ENCODE measurements at places on chromosomes 4 and X.
A peak's percentile ranks its signal among the peaks of the same experiment; 100 is the strongest.

- DNase-seq = no peak
These were observed 395.9 kb upstream of the INTU start for GRCh38 chr4:127236889-127237288.

- DNase-seq = no peak
These were observed 606.0 kb upstream of the PITX2 start for GRCh38 chr4:111228874-111229273.

- no peak for DNase-seq
These were observed at the start of gene PGRMC2 for GRCh38 chr4:128287141-128287870. Gene PGRMC2 (minus strand): TSS chr4:128287813. CDS start chr4:128287790, 23 bp downstream.

- no peak for DNase-seq
These were observed 917 bp downstream of the PCDH18 start for GRCh38 chr4:137531168-137531985.

GRCh38 chr4:87093443-87094123, 126.8 kb downstream of the KLHL8 start:
- peak; percentile 59 for DNase-seq

- DNase-seq = peak; percentile 84
These were observed 726 bp upstream of the KANTR start for GRCh38 chrX:53093177-53093655.

- no peak for DNase-seq
These were observed 284.7 kb downstream of the EVC2 start for GRCh38 chr4:5423670-5424069.

- no peak for DNase-seq
These were observed 384.5 kb downstream of the GRXCR1 start for GRCh38 chr4:43277003-43277402.

DNA sequence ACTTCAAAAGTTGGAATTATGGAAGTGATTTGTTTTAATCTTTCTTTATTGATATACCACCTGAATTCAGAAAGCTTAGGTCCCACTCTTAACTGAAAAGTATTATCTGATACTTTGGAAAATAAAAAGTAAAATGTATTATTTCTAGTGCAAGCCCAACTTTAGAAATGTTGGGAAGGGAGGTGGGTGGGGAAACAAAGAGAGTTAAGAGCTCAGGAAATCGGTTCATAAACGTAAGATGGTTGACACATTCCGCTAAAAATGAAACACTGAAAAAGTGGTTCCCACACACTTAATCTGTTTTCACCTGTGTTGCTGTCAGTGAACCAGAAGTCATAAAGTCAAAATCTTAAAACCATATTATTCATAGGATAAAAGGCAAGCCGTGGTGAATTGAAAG, 237.4 kb downstream of the BANK1 start:
- no peak for DNase-seq

GRCh38 chrX:113699939-113700338, 859.3 kb upstream of the AMOT start:
- no peak for DNase-seq

DNA sequence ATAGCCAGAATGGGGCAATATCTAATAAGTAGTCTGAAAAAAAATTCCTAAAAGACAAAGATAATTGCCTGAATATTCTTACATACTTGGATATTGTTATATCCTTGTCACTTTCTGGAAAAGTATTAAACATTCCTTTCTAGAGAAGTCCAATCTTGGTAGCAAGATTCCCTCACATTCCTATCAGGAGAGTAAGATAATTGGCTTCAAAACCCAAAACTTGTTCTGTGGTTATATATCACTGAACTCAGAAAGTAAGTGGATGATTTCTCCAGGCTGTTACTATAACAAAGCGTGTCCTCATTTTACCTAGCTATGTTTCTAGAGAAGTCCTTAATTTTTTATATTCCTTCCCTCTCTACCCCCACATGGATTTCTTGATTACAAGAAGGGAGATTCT, 46.0 kb upstream of the TEX13A start:
- DNase-seq = no peak

DNA sequence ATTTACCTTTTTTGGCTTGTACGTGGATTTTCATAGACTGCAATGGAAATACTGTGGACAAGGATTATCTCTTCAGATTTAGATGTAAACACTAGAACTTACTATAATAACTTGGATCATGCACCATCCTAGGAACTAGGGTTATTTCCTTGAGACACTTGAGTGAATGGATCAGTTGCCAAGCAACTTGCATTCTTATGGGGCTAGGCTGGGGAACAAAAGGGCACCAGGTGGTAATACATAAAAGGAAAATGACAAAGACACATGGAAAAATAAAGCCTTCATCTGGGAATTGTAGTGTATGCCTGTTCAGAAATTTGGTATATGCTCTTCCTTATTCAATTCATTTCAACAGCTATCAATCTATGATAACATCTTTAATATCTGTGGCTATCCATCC, 247.1 kb downstream of the SPRY1 start:
- no peak for DNase-seq

GRCh38 chr4:2868877-2869487, 25.3 kb downstream of the ADD1 start:
- DNase-seq = no peak

DNA sequence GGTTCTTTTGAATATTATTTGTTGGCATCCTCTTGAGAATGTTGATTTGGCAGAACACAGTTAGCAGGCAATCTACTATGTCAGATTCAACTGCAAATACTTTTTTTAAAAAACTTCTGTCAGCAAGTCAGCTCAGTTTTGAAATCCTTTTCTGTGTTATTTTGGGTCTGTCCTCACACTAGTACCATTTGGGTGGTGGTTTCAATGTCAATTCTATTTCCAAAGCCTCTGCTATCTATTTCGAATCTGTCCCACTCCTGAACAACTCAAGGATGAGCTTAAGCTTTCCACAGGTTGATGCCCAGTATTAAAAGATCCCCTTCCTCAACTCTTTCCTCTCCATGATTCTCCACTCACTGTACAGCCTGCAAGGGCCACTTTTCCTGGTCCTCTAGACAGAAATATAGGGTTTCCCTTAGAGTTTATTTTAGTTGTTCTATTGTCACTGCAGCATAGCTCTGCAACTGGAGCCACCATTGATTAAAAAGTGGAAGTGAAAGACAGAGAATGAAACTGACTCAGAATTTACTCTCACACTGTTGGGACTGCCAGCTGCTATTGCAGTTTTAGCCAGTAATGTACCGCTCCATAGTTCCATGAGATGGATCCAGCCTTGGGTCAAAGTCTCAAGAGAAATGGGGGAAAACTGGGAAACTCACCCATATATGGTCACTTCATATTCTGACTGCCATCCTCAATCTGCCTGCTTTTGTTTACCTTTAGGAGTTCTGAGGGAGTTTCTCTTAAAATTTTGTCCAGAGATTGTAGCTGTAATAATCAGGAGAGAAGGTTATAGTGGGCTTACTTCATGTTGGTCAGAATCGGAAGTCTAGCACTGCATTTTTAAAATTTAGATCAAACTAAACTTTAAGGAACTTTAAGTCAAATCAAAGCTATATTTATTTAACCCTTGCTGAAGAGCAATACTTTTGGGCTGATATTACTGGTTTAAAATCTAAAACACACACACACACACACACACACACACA, 14.6 kb downstream of the HDX start:
- no peak for DNase-seq

DNA sequence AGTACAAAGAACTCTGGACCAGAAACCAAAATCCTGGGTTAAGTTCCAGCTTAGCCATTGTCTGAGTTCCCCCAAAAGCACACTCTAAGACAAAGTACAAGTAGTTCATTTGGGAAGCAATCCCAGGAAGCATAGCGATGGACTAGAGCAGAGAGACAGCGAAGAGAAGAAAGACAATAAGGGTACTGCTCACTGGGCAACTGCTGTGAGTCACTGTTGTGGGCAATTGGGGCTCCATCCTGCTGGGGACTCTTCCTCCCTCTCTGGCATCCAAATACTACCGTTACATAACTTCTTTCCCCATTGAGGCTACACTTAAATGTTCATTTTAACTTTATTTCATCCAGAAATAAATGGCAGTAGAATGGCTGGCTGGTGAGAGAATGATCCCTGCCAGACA, 14.1 kb downstream of the SRPX start:
- DNase-seq = no peak

GRCh38 chr4:1550122-1551070, 133.7 kb downstream of the FAM53A start:
- no peak for DNase-seq

GRCh38 chrX:39633293-39633692, 464.5 kb downstream of the BCOR start:
- DNase-seq = no peak

- no peak for DNase-seq
These were observed 20.7 kb downstream of the SLIT2 start for GRCh38 chr4:20272411-20272872.

DNA sequence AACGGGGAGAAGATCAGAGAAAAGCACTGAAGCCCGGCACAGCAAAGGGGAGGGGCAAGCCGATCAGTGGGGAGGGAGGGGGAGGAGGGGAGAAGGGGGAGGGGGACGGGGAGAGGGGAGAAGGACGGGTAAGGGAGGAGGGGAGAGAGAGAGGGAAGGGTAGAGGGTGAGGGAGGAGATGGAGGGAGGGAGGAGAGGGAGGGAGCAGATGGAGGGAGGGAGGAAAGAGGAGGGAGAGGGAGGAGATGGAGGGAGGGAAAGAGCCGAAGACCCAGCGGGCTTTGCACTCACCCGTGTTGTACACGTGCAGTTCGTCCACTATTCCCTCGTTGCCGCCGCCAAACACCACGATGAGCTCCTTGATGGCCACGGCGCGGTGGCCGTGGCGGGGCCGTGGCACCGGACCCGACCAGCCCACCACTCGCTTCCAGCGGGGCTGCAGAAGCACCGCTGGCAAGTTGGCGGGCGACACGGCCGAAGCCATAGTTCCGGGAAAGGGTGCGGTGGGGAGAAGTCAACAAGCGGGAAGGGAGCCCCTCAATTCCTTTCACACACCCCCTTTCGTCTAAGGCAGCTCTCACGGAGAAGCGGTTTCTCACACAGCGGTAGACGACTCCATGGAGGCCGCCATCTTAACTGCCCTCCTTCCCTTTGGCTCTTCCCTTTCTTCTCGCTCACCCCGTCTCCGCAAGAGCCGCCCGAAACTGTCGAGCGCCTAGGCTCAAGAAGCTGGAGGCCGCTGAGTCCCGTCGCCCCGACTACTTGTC, 1.1 kb downstream of the HCFC1 start:
- DNase-seq = peak; percentile 54

DNA sequence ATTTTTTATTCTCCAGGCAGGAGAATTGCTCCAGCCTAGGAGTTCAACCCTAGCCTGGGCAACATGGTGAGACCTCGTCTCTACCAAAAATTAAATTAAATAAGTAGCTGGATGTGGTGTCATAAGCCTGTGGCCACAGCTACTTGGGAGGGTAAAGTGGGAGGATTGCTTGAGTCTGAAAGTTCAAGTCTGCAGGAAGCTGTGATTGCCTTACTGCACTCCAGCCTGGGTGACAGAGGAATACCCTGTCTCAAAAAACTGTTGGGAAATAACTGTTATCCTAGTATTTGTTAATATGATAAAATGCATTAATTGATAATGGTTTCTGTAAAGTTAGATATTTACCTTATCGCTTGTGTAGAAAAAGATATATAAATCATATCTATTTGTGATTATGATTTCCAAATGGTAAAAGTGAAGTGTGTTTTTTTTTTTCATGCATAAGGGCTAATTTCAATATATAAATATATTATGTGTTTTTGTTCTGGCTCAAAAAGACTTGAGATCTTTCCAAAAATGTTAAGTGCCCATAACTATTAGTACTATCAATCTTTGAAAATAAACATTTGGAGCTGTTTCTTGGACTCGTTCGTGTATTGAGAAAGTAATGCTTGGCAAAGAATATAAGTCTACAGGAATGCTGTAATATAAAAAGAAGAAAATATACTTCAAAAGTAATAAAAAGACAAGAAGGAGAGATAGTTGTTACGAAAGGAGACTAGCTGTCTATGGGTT, 396.6 kb downstream of the ADGRL3 start:
- DNase-seq = no peak

GRCh38 chr4:129064717-129065116, 28.6 kb downstream of the SCLT1 start:
- DNase-seq = no peak

DNA sequence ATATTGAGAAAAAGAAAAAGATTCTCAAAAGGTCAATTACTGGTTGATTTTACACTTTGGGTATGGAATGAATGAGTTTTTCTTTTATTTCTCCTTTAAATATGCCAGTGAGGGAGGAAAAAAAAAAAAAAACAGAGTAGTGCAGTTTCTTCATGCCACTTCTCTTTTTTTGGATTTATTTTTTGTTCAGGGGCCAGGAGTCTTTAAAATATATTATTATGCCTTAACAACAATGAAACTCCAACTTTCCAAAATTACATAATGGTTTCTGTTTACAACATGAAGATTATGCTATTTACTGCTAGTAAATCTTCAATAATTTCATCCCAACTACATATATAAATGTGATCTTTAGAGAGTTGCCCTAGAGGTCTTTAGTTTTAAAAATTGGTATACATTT, 31.9 kb downstream of the DTHD1 start:
- no peak for DNase-seq

- no peak for DNase-seq
These were observed 606.2 kb downstream of the KLHL13 start for GRCh38 chrX:117510453-117510852.

DNA sequence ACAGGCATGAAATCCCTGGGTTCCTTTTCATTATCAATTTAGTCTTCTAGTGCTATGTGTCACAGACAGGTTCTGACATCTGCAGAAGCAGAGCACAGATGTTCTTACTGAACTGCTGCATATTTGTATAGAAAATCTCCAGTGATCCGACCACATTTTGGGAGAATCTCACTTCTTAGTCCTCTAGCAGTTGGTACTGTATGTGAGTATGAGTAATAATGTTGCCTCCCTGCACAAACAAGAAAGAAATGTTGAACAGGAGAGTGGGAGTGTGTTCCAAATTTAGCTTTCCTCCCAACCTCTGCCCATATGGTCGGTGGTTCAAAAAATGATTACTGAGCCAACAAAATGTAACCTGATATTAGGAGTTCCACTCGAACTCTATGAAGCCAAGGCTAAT, 165.3 kb upstream of the GPC4 start:
- no peak for DNase-seq

GRCh38 chr4:121093261-121093660, 20.9 kb upstream of the NDNF start:
- no peak for DNase-seq

GRCh38 chrX:124268099-124268498, 64.4 kb upstream of the TEX13D start:
- no peak for DNase-seq

DNA sequence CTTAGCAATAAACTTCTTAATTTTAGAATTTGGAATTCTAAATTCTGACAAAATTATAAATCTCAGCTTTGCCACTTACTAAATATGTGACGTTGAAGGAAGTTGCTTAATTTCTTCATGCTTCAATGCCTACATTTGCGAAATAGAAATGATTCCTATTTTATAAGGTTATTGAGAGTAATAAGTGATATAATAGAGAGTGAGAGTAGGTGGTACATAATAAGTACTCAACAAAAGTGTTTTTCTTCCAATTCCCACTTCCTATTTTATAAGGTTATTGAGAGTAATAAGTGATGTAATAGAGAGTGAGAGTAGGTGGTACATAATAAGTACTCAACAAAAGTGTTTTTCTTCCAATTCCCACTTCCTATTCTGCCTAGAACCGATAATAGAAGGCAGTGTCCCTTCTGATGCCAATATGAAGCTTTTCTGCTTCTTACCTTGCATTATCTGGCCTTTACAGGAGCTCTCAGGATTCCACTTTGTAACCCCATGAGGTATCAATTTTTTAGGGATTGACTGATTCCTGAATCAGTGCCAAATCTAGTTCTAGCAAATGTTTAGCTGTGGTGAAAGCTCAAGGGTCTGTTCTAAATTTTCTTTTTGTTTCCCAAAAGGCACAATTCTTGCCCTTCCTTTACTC, 31.4 kb downstream of the VSIG4 start:
- no peak for DNase-seq

- DNase-seq = peak; percentile 53
These were observed 50.2 kb downstream of the LEF1 start for GRCh38 chr4:108118505-108118904.

Data from CD4-positive, alpha-beta T cell treated with Interleukin-6 for 4 hours (primary cell).